ENCODE measurements at places on chromosomes 2 and 18.

DNA sequence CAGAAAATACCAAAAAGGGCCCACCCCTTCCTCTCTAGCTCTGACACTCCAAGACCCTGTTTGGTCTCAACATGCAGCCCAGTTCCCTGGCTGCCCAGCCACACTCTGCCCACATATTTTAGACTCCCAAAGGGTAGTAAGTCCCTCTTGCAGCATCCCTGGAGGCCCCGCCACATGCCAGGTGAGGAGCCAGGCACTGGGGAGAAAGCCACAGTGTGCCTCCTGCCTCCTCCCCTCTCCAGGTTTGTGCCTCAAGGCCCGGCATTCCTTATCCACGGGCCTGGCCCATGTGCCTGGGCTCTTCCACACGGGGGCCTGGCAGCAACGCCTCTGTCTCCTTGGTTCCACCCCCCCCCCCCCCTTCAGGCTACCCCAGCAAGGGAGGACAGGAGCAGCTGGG, 75.5 kb downstream of the HS1BP3 start:
- DNase-seq: no peak

DNA sequence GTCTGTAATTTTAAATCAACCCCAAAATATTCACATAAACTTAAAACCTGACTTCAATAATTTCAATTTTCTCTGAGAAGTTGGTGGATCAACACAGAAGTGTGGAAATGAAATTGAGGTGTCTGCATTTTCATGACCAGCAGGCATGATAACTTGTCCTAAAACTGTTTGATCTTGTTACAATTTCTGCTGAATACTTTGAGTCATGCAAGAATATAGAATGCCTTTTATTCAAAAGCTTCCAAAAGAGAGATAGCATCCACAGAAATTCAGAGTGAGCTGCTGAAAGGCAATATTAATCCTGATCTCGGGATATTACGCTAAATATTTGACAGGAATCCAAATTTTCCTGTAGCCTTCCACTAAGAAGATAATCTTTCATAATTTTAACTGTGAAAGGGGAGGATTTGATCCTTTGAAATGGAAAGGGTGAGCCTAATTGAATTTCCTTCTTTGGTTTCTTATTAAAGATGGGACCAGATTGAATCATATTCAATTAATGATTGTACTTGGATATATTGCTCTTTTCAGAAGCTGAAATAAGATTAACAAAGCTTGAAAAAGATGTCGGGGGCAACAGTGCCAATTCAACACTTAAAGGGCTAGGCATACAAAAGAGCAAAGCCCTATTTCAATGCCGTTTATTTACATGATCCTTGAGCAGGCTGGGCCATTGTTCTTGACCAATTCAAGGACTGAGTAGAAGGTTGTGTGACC, 129.3 kb downstream of the NCKAP5 start:
- no peak for DNase-seq

DNA sequence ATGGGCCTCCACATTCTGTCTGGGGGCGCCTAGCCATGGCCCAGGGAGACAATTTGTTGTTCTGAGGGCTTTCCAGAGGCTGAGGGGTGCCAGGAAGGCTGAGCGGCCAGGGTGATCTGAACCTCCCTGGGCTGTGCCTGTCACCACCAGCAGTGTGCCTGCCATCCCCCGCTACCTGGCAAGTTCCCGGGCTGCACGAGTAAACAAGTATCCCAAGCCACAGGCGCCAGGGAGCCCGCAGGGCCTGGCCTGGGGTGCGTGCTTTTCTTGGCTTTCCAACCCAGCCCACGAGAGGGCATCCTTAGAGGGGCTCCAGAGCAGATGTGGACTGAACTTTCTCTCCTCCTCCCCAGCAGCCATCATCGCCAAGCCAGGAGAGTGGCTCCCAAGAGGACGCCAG, 35.1 kb upstream of the B3GNT7 start:
- DNase-seq: no peak

- no peak for DNase-seq
Measured at GRCh38 chr18:31125878-31126277, 23.7 kb upstream of the DSC2 start.

- DNase-seq: peak; percentile 94
Measured at GRCh38 chr18:23881778-23882177, 132.8 kb upstream of the TTC39C start.

DNA sequence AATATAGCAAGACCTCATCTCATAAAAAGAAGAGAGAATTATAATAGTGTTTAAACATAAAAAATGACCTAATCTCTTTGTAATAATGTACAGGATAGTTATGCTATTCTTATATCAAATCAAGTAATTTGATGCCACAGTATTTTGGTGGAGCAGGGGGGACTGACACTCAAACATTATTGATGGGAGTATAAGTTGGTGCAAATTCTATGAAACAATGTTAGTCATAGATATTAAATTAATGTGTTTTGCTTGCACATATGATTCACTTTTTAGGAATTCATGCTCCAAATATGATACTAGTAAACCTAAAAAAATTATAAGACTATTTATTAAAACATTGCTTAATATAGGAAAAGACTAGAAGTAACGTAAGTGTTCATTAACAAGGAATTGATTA, 256.1 kb upstream of the SYT4 start:
- no peak for DNase-seq

GRCh38 chr2:176206682-176207081, 18.2 kb downstream of the HOXD1 start:
- DNase-seq: no peak

- DNase-seq: no peak
Measured at GRCh38 chr18:29096079-29096770, 919.3 kb upstream of the CDH2 start.

- DNase-seq: no peak
Measured at GRCh38 chr2:85234868-85235267, 92.9 kb downstream of the TGOLN2 start.

- DNase-seq: no peak
Measured at GRCh38 chr18:61216051-61216450, 117.2 kb upstream of the CDH20 start.

DNA sequence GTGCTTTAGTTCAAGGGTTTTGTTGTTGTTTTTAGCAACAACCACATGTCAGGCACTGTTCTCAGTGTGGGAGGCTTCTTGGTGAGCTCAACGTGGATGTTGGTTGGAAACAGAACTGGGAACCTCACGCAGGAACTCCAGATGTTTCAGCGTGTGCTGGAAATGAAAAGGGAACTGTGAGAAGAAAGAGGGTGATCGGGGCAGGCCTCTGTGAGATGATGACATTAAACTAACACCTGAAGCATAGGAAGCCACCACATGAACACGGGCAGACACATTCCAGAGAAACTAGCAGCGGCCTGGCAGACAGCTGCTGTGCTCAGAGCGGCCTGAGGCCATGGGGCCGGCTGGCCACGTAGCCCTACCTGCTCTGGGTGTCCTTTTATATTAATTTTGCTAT, 66.4 kb downstream of the COA5 start:
- no peak for DNase-seq

- DNase-seq: no peak
Measured at GRCh38 chr18:36661999-36662398, 166.8 kb downstream of the TPGS2 start.

DNA sequence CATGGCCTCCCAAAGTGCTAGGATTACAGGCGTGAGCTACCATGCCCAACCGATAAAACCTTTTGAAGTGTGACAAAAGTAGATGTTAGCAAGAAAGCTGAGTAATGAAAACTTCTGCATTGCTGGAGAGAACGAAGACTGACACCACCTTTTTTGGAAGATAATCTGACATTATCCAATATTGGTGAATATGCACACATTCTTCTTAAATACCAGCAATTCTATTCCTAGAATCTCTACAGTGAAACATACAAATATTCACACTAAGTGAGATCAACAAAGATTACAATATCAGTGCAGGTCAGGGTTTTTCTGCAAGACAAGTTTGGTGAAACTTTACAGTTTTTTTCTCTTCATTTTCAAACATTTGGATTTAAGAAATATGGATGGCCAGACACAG, 7.8 kb downstream of the PIAS2 start:
- DNase-seq: no peak

DNA sequence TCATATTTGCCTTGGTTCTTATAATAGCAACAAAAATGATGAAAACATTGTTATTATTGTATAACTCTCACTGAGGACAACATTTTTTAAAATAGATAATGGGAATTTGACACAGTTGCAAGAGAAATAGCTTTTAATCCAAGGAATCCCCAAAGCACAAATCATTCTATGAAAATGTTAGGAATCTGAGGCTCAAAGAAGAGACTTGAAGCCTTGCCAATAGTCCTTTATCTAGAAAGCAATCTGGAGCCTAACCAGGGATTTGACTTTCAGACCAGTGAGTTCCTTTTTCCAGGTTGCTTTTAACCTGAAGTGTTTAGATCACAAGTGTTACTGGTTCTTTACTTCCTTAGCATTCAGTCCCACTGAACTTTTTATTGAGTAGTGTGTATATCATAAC, 574.5 kb upstream of the ZEB2 start:
- no peak for DNase-seq

GRCh38 chr2:130986890-130987493, 106.3 kb downstream of the FAM168B start:
- DNase-seq: no peak

DNA sequence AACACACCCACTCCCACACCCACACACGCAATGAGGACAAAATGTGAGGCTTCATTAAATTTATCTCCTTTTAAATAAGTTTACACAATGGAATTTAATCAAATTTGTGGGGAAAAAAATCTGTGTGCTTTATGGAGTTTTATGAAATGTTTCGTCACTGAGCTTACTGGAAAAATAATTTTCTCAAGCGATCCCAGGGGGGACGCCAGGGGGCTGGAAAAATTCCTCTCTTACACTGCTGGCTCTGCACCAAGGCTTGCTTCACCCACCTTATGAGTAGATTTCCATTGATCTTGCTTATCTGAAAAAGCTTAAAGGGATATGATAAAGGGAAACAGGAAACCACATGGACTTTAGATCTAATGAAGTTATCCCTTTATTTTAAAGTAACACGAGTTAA, 95.5 kb downstream of the CABYR start:
- no peak for DNase-seq

GRCh38 chr2:181780047-181780651, 99.8 kb upstream of the NEUROD1 start:
- DNase-seq: peak; percentile 40

DNA sequence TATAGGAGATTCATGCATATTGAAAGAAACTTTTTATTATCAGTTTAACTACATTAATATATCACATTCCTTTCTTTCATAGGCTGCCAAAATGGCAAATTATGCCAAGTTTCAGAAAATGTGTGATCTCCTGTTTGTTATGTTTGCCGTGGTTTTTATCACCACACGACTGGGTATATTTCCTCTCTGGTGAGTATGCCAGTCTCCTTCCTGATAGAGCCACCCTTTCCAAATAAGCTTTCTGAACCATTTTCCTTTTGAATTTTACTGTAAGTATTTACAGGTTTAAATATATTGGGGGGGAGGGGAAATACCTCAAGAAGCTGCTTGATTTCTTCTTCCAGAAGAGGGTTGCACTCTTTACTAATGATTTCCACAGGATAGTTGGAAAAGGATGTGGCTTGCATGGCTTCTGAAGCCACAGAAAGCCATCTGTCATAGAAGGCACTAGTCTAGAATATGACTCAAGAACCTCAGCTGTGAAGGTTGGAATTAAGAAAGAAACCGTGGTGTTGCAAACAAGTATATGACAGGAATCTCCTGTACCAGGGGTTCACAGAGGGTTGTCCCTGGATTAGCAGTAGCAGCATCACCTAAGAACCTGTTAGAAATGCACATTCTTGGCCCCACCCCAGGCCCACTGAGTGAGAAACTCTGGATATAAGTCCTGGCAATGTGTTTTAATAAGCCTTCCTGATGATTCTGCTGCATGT, 84.5 kb upstream of the NOSTRIN start:
- no peak for DNase-seq

DNA sequence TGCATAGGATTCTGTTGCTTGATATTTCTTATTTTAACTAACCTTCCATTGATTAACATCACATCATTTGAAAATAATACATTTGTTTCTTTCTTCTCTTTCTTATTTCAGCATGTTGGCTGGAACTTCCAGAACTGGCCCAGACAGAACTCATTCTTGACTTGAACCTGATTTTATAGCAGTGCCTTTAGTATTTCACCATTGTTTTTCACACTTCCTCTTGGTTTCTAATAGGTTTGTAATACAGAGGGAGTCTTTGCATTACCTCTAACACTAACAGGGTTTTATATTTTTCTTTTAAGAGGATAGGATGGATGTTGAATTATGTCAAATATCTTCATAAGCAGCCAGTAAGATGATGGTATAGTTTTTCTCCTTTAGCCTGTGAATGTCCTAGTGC, 39.2 kb downstream of the SEMA4F start:
- no peak for DNase-seq

- DNase-seq: no peak
Measured at GRCh38 chr2:11166476-11166875, 11.2 kb downstream of the SLC66A3 start.

GRCh38 chr2:68482296-68482820, 15.0 kb downstream of the APLF start:
- no peak for DNase-seq

- no peak for DNase-seq
Measured at GRCh38 chr18:53131001-53131400, 791.0 kb downstream of the DCC start.

DNA sequence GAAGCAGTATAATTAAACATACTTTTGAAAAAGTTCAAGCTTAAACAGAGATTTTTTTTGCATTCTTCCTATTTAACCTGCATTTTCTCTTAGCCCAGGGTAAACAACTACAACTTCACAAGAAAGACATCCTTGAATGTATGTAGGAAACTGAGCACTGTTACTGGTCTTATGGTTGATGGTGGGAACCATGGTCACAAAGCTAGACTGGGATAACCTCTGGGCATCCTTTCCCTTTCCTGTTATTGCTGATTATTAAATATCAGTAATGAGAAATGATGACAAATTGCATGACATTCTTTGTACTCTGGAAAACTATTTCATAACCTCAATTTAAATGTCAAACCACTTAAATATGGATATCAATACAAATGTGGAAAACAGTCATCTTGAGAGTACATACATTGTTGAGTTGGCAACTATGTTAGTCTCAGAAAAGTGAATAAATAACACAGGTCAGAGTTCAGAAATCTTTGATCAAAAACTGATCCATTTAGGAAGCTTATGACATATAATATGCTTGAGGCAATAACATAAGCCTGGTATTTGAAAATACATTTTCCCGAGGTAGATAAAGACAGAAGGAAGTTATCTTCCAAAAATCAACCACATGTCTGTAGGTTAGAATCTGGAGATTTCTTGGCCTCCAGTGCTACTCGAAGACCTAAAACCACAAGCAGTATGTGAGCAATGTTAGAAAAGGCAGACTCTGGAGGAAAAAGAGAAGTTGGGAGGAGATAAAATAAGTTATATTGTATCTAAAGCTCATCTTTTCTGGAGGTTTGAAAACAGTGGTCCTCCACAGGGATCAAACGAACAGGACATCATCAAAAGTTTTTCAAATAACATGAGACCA, 65.2 kb upstream of the ST8SIA5 start:
- no peak for DNase-seq

- no peak for DNase-seq
Measured at GRCh38 chr2:239081622-239082021, 233.7 kb downstream of the TWIST2 start.
